ENCODE measurements at places on chromosomes 4 and X.

- DNase-seq = no peak
Measured at GRCh38 chr4:127574643-127575042, 58.1 kb upstream of the INTU start.

GRCh38 chr4:168854350-168854921 lies 155.6 kb downstream of the CBR4 start:
- no peak for DNase-seq

DNA sequence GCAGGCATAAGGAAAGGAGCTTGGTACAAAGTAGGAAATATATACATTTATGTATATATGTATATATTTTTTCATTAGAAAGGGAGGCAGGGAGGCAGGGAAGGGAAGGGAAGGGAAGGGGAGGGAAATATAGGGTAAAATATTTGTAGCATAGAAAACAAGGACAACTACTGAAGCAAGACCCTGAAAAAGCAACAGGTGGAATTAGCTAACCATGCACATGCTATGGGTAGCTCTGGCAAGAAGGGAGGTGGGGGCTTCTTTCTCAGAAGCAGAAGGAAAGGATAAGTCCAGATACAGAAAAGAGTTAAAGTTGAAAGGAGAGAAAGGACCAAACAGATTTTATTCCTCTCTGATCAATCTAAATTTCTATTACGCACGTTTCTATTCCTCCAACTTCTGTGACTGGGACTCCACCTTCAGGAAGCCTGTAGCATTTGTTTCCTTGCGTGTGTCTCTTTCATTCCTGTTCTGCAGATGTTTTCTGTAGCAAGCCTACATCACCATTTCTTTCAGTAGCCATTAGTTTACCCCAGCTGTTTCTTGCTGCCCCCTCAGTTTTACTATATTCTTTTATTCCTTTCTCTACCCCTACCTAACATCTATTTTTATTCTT lies 82.9 kb downstream of the OR13H1 start:
- DNase-seq = no peak

- no peak for DNase-seq
Measured at GRCh38 chr4:164287173-164287572, 466.8 kb upstream of the SMIM31 start.

DNA sequence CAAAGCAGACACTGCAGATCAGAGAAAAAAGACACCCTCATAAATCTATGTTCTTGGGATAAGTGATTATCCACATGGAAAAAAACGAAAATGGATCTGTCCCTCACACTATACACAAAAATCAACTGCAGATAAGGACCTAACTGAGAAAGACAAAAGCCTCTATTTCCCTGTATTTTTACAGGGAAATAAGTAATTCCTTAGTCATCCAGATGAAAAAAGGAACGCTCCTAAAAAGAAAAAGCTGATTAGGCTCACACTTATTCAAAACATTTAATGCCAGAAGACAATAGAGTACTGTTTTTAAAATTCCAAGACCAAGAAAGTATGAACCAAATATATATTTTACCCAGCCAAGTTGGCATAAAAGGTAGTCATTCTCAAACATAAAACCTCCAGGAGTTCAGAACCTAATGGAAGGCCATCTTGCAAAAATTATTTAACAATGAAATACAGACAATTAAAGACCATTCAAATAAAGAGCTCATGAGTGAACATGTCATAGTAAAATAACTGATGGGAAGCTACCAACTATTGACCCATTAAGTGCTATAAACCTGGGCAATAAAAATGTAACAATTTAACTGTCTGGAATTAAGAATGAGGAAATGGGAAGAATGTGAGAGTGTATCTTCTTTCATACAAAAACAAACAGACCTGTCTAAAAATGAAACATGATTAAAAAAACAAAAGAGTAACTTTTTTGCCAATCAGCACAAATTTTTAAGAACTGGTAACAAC lies 20.4 kb downstream of the PAPSS1 start:
- DNase-seq = no peak

- DNase-seq = no peak
Measured at GRCh38 chr4:122246551-122246950, 94.4 kb downstream of the BLTP1 start.

DNA sequence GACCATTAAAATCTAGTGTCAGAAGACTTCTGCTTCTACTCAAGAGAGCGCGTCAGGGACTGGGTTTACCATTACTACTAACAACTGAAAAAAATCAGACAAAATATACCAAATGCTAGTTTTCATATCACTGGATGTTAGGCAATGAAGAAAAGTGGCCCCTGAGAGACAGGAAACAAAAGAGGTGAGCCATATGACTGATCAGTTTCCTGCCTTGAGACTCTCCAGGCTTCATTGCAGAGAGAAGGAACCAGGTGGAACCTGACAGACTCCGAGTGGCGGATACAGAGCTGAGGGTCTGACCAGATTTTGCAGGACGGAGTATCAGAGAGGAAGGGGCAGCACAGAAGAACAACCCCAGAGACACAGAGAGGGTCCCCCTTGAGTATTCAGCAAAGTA lies 86.3 kb downstream of the C4orf51 start:
- DNase-seq = no peak

GRCh38 chr4:2583517-2583916 lies 47.1 kb downstream of the FAM193A start:
- no peak for DNase-seq

GRCh38 chr4:17762726-17763125 lies 18.7 kb downstream of the FAM184B start:
- DNase-seq = no peak

- no peak for DNase-seq
Measured at GRCh38 chr4:101348995-101349800, 1.9 kb upstream of the PPP3CA start.

DNA sequence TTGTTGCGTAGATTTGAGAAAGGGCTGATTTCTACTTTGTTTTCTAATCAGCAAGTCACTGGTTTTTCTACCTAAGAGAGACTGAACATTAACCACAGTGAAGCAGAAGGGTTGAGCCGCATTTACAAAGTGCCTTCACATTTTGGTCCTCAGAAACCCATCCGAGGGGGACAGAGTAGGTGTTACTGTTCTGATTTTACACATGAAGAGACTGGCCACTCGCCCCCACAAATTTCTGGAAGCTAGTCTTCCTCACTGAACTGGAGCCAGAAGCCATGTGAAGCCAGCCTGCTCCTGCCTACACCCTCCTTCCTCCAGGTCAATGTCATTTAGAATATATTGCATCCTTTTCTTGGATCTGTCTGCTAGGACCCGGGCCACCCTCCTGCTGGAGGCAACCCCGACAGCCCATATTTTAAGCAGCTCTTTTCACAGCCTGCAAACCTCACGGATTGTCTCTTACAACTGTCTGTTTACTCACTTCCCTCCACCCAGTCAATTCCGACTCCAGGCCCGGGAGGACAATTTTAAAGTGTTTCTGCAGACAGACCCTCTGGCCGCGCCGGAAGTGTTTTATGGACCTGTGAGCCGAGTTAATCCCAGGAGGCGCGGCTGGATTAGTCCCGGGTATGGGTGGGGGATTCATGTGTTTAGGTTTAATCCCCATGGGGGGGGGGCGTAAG lies 73.2 kb upstream of the BCOR start:
- DNase-seq = no peak

- DNase-seq = no peak
Measured at GRCh38 chrX:103488332-103488731, 31.0 kb downstream of the RAB40A start.

DNA sequence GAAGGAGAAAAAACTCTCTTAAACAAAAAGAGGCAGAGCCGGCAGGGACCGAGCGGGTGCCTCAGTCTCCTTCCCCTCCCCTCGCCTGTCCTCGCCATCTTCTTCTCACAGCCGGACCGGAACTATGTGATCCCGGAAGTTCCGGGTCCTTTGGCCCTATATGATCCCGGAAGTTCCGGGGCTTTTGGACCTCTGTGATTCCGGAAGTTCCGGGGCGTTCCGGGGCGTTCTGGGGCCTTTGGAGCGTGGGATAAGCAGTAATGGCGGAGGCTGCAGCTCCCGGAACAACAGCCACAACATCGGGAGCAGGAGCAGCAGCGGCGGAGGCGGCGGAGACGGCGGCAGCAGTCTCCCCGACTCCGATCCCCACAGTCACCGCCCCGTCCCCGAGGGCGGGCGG lies 98.9 kb upstream of the MED14 start:
- DNase-seq = no peak

DNA sequence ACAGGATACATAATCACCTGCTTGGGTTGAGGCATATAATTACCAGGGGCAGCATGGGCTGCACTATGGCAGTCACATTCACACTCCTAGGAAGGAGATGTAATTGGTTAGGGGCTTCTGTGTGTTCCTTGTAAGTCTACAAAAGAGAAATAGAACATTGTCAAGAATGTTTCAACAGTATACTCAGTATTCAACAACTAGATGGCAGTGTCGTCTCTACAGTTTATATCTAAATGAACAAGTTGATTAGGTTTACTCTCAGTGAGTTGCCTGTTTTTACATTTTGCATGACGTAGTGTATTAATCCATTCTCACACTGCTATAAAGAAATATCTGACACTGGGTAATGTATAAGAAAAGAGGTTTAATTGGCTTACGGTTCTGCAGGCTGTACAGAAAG lies 50.5 kb upstream of the RAB33B start:
- DNase-seq = no peak

DNA sequence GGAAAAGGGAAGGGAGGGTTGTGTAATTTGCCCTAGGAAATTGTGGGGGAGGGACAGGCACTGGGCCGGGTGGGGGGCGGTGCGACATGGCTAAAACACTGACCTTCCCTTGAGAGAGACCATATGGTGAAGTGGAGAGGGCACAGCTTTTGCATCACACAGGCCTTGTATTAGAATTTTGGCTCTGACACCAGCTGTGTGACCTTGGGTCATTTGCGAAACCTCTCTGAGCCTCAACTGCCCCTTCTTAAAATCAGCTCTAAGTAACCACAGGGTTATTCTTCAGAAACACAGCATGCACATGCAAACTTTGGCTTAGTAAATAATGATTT lies 25.8 kb downstream of the PDGFRA start:
- no peak for DNase-seq

- DNase-seq = no peak
Measured at GRCh38 chrX:41108463-41109205, 23.4 kb downstream of the USP9X start.

GRCh38 chr4:94410678-94411206 lies 41.0 kb upstream of the PDLIM5 start:
- no peak for DNase-seq

DNA sequence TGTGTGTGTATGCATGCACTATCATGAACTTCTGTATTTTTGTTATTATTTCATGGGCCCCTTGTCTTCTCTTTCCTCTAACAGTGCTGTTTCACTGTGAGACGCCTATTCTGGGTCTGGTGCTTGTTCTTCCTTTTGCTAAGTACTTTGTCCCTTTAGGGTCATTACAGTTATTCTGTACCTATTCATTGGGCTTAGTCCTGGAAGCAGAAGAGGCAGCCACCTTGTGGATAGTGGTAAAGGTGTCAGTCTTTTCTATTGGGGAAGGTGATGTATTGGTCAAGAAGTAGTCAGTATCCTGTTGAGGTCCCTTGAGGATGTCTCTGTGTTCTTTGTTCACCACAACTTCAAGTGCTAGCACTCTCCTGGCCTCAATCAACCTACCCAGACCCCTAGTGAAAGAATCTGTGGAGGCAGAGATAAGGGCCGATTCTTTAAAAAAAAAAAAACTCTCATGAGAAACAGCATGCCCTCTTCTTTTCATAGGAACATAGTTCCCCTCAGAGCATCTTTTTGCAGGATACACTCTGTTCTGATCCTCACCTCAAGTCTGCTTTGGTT lies 593.8 kb downstream of the SPRY1 start:
- no peak for DNase-seq

GRCh38 chr4:58254291-58254690 lies 1144.1 kb upstream of the IGFBP7 start:
- no peak for DNase-seq

Measured in central memory CD4-positive, alpha-beta T cell (primary cell).